ENCODE measurements at places on chromosomes 12 and 14. TPM values are rescaled to one million over a fixed set of nuclear protein-coding genes. Genes with fewer than 3 reads are reported as not detected.

CEBPE gene
- total RNA-seq, result not detected

VSIG10 gene
- 12.0 TPM for total RNA-seq

DNA sequence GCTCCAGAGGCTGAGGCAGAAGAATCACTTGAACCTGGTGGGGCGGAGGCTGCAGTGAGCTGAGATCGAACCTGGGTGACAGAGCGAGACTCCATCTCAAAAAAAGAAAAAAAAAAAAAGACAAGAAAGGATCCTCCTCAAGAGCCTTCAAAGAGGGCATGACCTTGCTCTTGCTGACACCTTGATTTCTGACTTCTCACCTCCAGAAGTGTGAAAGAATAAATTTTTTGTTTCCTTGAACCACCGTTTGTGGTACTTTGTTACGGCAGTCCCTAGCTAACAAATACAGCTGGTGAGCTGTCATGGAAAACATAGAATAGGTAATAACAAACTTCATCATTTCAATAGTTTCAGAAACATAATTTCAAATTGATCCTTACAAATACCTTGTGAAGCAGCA is 1.9 kb upstream of the ACTR10 start:
- H3K27me3 ChIP-seq, result no peaks in the 10 kb centered on the region
- DNase-seq, result no peak
- no peak overlapping the region for H3K4me3 ChIP-seq
- no peak overlapping the region for H3K27ac ChIP-seq

DNA sequence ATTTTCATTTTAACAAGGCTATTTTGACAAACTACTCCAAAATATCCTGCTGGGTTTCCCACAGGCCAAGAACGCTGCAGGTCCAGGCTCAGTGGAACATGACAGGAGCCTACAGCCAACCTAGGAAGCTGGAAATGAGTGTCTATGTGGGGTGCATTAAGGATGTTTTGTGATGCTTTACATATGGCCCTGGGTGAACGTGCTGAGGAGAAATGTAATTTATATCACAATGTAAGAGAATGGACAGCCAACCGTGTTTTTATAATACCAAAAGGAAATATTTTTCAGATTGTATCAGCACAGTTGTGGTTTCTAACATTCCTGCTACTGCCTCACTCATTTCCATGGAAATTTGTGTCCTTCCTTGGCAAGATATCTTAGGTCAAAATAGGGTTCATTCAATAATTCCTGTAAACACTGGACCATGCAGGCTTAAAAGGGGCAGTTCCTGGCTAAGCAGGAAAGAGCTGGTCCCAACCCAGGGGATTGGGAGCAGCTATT is 51.5 kb downstream of the ST8SIA1 start:
- H3K4me3 ChIP-seq, result peak overlapping the region; percentile 40
- peak; percentile 89 for DNase-seq
- peaks cover 48% of the 10 kb centered on the region for H3K4me1 ChIP-seq
- H3K27ac ChIP-seq, result peak overlapping the region; percentile 91
- H3K36me3 ChIP-seq, result no peaks in the 10 kb centered on the region
- no peaks in the 10 kb centered on the region for H3K27me3 ChIP-seq

GRCh38 chr14:106455026-106455425 is 928.6 kb downstream of the TMEM121 start:
- H3K36me3 ChIP-seq, result no peaks in the 10 kb centered on the region
- no peak overlapping the region for H3K4me3 ChIP-seq
- no peaks in the 10 kb centered on the region for H3K27me3 ChIP-seq

DNA sequence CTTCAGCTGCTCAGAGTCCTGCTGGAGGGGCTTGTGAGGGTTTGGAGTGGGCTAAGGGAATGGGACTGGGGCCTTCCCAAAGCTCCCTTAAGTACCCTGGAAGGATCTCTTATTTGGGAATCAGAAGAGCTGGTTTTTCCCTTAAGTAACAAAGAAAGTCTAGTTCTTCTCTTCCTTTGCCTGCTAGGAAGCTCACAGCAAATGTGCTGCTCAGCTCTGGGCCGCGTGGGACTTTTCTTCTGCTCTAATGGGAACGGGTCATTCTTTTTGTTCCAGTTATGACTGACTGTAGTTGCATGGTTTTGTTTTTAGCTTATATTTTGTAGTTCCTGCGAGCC is 6.0 kb downstream of the KIF26A start:
- no peak overlapping the region for H3K27ac ChIP-seq
- H3K27me3 ChIP-seq, result peaks cover 3% of the 10 kb centered on the region
- peaks cover under 1% of the 10 kb centered on the region for H3K4me1 ChIP-seq
- H3K36me3 ChIP-seq, result no peaks in the 10 kb centered on the region

CMA1 gene
- not detected for total RNA-seq

DNA sequence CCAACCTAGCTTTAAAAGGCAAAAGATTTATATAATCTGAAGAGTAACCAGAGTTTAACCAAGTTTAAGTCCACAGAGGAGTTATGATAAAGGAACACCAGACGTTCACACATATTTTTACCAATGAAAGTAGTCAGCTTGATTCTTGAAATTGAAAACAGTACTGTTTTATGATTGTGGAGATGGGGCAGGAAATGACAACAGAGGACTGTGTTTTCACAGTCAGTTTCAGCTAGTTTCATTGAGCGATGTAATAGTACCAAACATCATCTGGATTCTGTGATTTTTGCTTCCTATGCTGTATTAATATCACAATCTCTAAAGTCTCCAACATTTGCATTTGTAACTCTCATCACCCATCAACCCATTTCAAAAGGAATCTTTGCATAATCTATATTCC is 34.2 kb upstream of the SLC6A15 start:
- no peak overlapping the region for H3K27ac ChIP-seq
- no peaks in the 10 kb centered on the region for H3K27me3 ChIP-seq
- no peak for DNase-seq
- no peaks in the 10 kb centered on the region for H3K4me1 ChIP-seq
- no peaks in the 10 kb centered on the region for H3K36me3 ChIP-seq

WNK1 gene
- total RNA-seq, result 157 TPM

DNA sequence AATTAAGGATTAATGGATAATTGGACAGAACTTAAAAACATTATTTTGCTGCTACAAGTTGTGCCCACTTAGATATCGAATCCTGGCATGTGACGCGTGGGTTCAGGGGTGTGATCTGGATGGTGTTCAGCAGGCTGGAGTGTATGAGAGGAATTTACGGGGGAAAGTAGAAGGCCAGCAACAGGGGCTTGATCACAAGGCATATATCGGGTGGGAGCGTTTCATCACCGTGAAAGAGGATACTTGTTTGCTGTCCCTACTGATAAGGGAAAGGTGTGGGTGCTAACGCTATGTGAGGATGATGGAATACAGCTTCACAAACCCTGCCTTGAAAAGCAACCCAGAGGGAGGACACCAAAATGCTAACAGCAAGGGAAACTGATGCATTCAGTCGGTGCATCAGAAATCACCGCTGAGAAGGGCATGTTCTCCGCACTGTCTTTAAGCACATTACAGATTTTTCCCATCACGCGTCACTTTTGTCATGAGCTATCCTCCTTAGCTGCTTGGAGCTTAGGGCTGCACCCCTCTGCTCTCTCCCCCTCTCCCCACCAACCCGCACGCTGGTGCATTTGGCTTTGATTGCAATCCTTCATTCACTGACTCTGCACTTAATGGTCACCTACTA is 13.4 kb downstream of the HHIPL1 start:
- H3K4me3 ChIP-seq, result no peak overlapping the region
- H3K4me1 ChIP-seq, result peaks cover 10% of the 10 kb centered on the region
- no peak for DNase-seq
- H3K36me3 ChIP-seq, result no peaks in the 10 kb centered on the region

CSRP2 gene
- 247 TPM for total RNA-seq

GRCh38 chr12:97944576-97944975 is 482.0 kb downstream of the RMST start:
- DNase-seq, result no peak
- no peaks in the 10 kb centered on the region for H3K36me3 ChIP-seq
- H3K4me3 ChIP-seq, result no peak overlapping the region

HIP1R gene
- 21.3 TPM for total RNA-seq

LGR5 gene
- total RNA-seq, result 0.32 TPM

DNA sequence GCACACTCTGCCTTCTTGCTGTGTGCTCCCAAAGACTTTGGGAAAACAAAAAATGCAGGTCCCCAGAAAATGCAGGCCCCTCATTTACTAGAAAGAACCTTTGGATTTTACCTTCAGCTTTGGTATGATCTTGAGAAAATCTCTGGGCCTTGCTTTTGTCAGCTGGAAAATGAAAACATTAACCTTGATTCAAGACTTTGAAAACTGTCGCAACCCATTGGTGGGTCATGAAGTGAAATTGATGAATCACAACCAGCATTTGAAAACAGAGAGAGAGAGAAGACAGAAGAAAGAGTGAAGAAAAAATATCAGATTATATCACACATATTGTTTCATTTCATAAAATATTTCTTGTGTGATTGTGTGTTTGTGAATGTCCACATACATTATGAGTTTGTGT is 322.5 kb downstream of the ZFP36L1 start:
- no peak overlapping the region for H3K27ac ChIP-seq
- H3K36me3 ChIP-seq, result no peaks in the 10 kb centered on the region
- H3K4me3 ChIP-seq, result no peak overlapping the region
- peaks cover 20% of the 10 kb centered on the region for H3K4me1 ChIP-seq
- H3K27me3 ChIP-seq, result no peaks in the 10 kb centered on the region

PLEK2 gene
- 1.3 TPM for total RNA-seq

GRCh38 chr12:121465921-121466793 is 66.2 kb downstream of the RNF34 start:
- no peaks in the 10 kb centered on the region for H3K27me3 ChIP-seq
- H3K4me1 ChIP-seq, result peaks cover 15% of the 10 kb centered on the region
- H3K4me3 ChIP-seq, result peak overlapping the region; percentile 66

PPP1R3E gene
- 2.1 TPM for total RNA-seq

PIK3C2G gene
- not detected for total RNA-seq

DNA sequence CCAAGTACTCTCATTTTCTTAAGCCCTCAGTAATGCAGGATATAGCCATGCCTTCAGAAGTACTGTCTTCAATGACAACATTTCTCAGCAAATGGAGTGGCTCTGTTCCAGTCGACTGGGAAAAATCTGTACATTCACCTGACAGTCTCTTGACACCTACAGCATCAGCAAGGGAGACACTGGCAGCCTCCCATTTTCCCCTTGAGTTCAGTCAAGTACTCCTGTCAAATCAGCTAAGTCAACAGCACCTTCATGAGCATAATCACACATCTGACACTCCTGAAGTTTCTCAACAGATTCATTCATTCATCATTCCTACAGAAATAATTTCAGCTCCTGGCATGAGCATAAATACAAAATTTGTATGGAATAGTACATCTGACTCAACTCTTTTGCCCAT is 46.1 kb downstream of the INTS13 start:
- no peaks in the 10 kb centered on the region for H3K27me3 ChIP-seq
- no peak for DNase-seq
- H3K4me3 ChIP-seq, result no peak overlapping the region
- H3K4me1 ChIP-seq, result no peaks in the 10 kb centered on the region
- H3K27ac ChIP-seq, result no peak overlapping the region

- no peak overlapping the region for H3K4me3 ChIP-seq
- no peaks in the 10 kb centered on the region for H3K36me3 ChIP-seq
- H3K4me1 ChIP-seq, result no peaks in the 10 kb centered on the region
- H3K27ac ChIP-seq, result no peak overlapping the region
Observed at GRCh38 chr12:95976416-95976832, 19.7 kb downstream of the HAL start.

ALKBH1 gene
- 15.2 TPM for total RNA-seq

GPR84 gene
- total RNA-seq, result not detected

PRKD1 gene
- total RNA-seq, result 6.7 TPM

GRCh38 chr14:101289911-101290310 is 271.4 kb upstream of the DIO3 start:
- peaks cover 4% of the 10 kb centered on the region for H3K27me3 ChIP-seq
- no peak overlapping the region for H3K4me3 ChIP-seq
- no peaks in the 10 kb centered on the region for H3K4me1 ChIP-seq
- H3K36me3 ChIP-seq, result no peaks in the 10 kb centered on the region
- no peak for DNase-seq

SLC38A4 gene
- total RNA-seq, result 1.5 TPM

- no peak overlapping the region for H3K4me3 ChIP-seq
- no peaks in the 10 kb centered on the region for H3K36me3 ChIP-seq
- DNase-seq, result no peak
- H3K4me1 ChIP-seq, result peaks cover 38% of the 10 kb centered on the region
Observed at GRCh38 chr12:52198454-52199215, 6.8 kb upstream of the KRT80 start.

GRCh38 chr12:41606468-41607445 is 418.6 kb downstream of the PDZRN4 start:
- H3K27me3 ChIP-seq, result no peaks in the 10 kb centered on the region
- H3K4me3 ChIP-seq, result no peak overlapping the region
- H3K4me1 ChIP-seq, result no peaks in the 10 kb centered on the region
- H3K36me3 ChIP-seq, result no peaks in the 10 kb centered on the region
- no peak overlapping the region for H3K27ac ChIP-seq
- no peak for DNase-seq

GRCh38 chr12:10986812-10987211 is at the start of gene TAS2R50:
Gene TAS2R50 (minus strand): TSS chr12:10986912. CDS start chr12:10986860, 52 bp downstream.
- H3K4me1 ChIP-seq, result no peaks in the 10 kb centered on the region
- no peaks in the 10 kb centered on the region for H3K36me3 ChIP-seq
- H3K4me3 ChIP-seq, result no peak within 1 kb of the TSS
- DNase-seq, result no peak
- H3K27me3 ChIP-seq, result no peaks in the 10 kb centered on the region

DNA sequence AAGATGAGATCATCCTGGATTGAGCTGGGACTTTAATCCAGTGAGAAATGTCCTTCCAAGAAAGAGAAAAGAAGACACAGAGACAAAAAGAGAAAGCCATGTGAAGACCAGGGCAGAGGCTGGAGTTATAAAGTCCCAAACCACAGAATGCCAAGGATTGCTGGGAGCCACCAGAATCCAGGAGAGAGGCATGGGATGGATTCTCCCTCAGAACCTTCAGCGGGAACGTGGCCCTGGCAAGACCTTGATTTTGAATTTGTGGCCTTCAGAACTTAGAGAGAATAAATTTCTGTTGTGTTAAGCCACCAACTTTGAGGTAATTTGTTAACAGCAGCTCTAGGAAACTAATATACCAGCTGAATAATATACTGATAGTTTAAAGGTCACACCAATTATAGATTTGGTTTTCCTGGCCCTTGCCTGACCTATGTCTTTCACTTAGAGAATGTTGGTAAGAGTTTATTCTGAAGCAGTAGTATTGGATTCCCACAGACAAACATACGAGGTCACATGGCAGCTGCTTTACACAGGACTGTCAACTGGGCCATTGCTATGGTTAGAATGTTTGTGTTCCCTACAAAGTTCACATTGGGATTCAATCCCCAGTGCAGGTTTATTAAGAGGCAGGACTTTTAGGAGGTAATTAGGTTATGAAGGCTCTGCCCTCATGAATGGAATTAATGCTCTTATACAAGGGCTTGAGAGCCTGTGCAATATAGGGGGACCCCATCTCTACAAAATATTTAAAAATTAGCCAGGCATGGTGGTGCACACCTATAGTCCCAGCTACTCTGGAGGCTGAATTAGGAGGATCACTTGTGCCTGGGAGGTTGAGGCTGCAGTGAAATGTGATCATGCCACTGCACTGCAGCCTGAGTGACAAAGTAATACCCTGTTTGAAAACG is 156.5 kb upstream of the EEA1 start:
- H3K4me1 ChIP-seq, result peaks cover 29% of the 10 kb centered on the region
- no peak for DNase-seq
- H3K27ac ChIP-seq, result no peak overlapping the region
- H3K4me3 ChIP-seq, result no peak overlapping the region
- H3K27me3 ChIP-seq, result no peaks in the 10 kb centered on the region
- H3K36me3 ChIP-seq, result no peaks in the 10 kb centered on the region

CPM gene
- total RNA-seq, result 2.7 TPM

All from astrocyte (in vitro differentiated cells and primary cell).